ENCODE measurements at places on chromosomes 2 and 18. TPM values are rescaled to one million over a fixed set of nuclear protein-coding genes. Genes with fewer than 3 reads are reported as not detected.

- no peaks in the 10 kb centered on the region for H3K27me3 ChIP-seq
- H3K36me3 ChIP-seq, result peaks cover 2% of the 10 kb centered on the region
- H3K27ac ChIP-seq, result no peak overlapping the region
- peak; percentile 42 for DNase-seq
- H3K4me1 ChIP-seq, result no peaks in the 10 kb centered on the region
- H3K4me3 ChIP-seq, result no peak overlapping the region
Measured at GRCh38 chr2:135701442-135701841, 40.2 kb upstream of the UBXN4 start.

Gene THADA
- 55.4 TPM for total RNA-seq

- no peaks in the 10 kb centered on the region for H3K27me3 ChIP-seq
- no peak overlapping the region for H3K27ac ChIP-seq
- DNase-seq, result no peak
- no peak overlapping the region for H3K4me3 ChIP-seq
Measured at GRCh38 chr18:64519201-64519600, 370.3 kb upstream of the LINC00305 start.

DNA sequence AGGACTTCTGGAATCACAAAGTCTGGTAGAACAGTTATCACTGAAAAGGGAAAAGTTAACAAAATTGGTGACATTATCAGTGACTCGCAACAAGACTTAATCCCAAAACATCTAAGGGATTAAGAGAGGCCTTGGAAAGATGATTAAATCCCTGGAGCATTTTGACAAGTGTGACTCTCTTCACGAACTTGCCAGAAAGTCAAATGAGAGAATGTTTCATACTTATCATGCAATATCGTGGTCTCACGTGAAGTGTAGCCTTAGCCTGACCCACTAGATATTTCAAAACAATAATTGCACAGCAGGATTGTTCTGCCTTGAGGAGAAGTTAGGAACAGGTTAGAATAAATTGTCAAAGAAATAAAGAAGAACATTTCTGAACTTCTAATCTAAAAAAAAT, 104.5 kb downstream of the COL6A3 start:
- no peaks in the 10 kb centered on the region for H3K36me3 ChIP-seq
- no peak for DNase-seq
- H3K4me1 ChIP-seq, result no peaks in the 10 kb centered on the region
- peaks cover 5% of the 10 kb centered on the region for H3K27me3 ChIP-seq

Gene CYRIA
- total RNA-seq, result 1.8 TPM

- DNase-seq, result no peak
- H3K27ac ChIP-seq, result no peak overlapping the region
- no peaks in the 10 kb centered on the region for H3K4me1 ChIP-seq
- no peak overlapping the region for H3K4me3 ChIP-seq
- H3K27me3 ChIP-seq, result peaks cover 2% of the 10 kb centered on the region
- H3K36me3 ChIP-seq, result no peaks in the 10 kb centered on the region
Measured at GRCh38 chr2:989781-990467, 39.3 kb downstream of the SNTG2 start.

Gene NT5DC4
- not detected for total RNA-seq

Gene CNRIP1
- not detected for total RNA-seq

Gene KCNJ13
- not detected for total RNA-seq

Gene ALKAL2
- total RNA-seq, result 0.28 TPM

DNA sequence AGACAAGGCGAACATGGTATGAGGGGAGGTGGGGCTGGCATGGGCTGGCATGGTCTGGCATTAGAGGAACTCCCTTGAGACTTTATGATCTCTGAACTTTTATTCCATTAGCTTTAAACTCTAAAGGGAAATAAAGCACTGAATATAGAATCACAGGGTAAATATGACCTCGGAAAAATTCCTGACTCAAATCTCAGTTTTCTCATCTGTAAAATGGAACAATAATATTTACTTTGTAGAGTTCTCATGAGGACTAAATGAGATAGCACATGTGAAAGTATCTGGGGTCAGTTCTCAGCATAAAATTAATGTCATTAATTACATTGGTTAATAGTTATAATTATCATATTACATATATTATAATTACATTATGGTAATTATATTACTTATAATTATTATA, 65.9 kb downstream of the ARHGAP25 start:
- no peak overlapping the region for H3K27ac ChIP-seq
- no peaks in the 10 kb centered on the region for H3K27me3 ChIP-seq
- H3K4me3 ChIP-seq, result no peak overlapping the region
- DNase-seq, result no peak

Gene ELOA2
- total RNA-seq, result not detected

DNA sequence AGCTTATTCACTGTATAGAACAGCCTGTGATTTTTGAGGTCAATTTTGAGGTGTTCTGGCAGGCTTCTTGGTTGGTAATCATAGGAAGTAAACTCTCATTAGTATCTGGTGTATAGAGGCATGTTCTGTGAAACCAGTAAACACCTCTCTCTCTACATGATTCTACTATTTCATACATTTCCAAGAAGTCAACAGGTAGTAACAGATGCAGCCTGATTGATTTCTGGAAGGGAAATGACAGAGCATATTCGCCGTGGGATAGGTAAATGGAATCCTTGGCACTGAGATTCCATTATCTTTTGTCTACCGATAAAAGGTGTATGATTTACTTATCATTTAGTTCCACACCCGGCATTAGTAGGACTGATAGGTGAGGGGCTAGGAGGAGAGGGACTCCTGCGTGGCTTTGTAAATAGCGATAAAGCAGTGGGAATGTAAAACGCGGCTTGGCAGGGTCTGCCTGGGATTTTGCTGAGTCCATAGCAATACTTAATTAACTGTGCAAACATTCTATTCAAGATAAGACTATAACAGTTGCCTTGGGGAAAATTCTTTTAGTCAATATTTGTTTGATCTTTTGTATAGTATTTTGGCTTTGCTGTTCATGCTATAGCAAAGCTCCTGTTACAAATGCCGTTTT, 32.3 kb downstream of the LYPD6B start:
- H3K27ac ChIP-seq, result no peak overlapping the region
- H3K4me3 ChIP-seq, result no peak overlapping the region
- H3K4me1 ChIP-seq, result peaks cover 15% of the 10 kb centered on the region
- no peaks in the 10 kb centered on the region for H3K36me3 ChIP-seq
- DNase-seq, result peak; percentile 26

Gene PLGLB2
- total RNA-seq, result 1.8 TPM

DNA sequence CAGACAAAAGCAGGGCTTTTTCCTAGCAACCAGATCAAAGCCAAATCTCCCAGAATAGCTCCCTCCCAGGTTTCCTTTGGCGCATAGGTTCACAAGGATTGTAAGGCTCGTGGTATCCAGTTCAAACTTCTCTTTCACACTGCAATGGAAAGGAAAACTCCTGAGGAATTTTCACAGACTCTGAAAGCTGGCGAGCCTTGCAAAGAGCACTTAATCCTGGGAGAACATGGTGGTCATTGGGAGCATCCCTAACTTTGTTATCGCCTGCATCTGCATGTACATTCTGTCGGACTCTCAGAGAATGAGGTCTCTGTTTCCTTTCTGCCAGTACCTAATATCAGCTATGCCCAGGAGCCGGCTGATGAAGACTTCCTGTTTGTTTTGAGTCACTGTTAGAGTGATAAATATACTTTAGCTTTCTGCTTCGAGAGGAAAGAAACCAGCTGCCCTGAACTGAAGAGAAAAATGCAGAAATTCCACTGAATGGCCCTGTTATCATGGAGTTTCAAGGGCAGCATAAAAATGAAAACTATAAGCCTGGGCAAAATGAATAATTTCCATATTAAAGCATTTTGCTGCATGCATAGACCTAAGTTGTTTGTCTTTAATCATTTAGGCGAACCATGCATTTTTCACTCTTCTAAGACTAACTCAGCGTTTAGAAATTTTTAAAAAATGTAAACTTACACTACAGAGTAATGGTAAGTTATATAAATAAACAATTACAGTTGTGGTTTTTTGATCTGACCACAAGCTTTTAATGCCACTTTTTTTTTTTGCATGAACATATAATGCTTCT, 76.4 kb upstream of the ZEB2 start:
- H3K4me3 ChIP-seq, result no peak overlapping the region
- H3K36me3 ChIP-seq, result no peaks in the 10 kb centered on the region
- H3K4me1 ChIP-seq, result peaks cover 3% of the 10 kb centered on the region
- no peak for DNase-seq
- peaks cover 19% of the 10 kb centered on the region for H3K27me3 ChIP-seq

Gene KCNE4
- total RNA-seq, result not detected

Gene RMDN2
- total RNA-seq, result 1.7 TPM

DNA sequence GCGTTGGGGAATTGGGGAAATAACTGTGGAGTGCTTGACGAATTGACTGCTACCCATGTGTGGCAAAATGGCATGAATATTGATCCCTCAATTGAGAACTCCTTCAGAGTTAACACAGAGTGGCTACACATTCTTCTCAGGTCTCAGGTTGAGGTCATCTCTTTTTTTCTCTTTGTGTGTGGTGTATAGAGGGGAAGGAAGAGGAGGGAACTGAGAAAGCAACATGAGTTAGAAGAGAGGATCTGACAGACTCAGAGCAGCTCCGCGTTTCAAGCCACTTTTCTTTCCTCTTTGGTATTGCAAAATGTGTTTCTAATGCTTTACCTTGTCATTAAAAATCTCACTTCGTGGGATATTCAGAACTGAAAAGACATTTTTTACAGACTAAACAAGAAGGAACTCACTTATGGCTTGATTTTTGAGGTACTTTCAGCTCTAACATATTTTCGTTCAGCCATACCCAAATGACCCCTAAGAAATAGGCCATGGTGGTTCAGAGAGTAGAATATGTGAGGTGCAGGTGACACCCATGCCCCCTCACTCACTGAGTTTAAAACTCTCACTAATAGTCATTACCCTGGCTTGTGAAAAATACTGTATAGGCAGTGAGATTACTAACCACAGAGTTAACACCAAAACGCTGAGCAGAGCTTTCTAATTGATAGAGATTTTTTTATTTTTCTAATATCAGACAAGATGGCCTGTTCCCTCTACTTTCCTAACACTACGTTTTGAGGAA, 22.5 kb downstream of the STAT4 start:
- peaks cover 52% of the 10 kb centered on the region for H3K36me3 ChIP-seq
- DNase-seq, result peak; percentile 63
- peak overlapping the region; percentile 55 for H3K4me3 ChIP-seq
- H3K27me3 ChIP-seq, result no peaks in the 10 kb centered on the region
- peak overlapping the region; percentile 1 for H3K27ac ChIP-seq
